ENCODE measurements at places on chromosomes 7 and 10.

GRCh38 chr7:106493041-106493731 is 167.8 kb downstream of the CCDC71L start:
- DNase-seq, result no peak

- DNase-seq, result no peak
These were observed 77.8 kb upstream of the FAM133B start for GRCh38 chr7:92667816-92668535.

GRCh38 chr10:110007161-110007700 is 553 bp upstream of the ADD3 start:
- no peak for DNase-seq

DNA sequence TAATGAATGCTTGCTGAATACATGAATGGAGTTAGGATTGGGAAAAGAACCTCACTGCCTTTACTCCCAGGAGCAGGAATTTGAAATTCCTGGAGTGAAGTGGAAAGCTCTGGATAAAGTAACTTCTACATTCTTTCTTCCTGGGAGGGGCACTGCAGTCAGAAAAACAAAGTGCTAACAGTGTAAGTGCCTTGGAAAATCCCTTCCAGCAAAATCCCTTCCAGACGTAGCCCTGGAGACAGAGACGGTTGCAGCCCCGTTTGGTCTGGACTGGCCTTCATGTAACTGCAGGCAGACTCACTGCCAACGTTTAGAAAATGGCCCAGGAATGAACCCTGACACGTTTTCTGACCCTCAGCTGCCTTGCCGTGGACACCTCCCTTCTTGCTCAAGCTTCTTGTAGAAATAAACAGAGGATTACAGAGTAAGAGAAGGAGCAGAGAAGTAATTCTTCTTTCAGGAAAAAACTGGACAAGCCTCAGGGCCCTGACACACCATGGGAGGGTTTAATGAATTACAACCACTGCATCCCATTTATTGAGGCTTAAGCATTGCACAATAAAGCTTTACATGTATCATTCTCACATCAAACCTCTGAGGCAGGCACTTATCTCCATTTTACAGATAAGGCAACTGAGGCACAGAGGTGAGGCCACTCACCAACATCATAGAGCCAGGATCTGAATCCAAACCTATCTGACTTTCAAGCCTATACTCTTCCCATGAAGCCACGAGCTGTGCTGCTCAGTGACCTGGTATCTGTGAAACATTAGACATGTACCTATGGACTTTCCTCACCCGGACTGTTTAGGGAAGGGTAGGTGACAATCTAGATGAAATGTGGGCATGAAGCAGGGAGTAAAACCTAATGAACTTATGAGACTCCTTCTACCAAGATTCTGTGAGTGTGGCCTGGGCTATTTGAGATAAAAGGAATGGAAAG is 7.8 kb downstream of the ITPRIP start:
- no peak for DNase-seq

DNA sequence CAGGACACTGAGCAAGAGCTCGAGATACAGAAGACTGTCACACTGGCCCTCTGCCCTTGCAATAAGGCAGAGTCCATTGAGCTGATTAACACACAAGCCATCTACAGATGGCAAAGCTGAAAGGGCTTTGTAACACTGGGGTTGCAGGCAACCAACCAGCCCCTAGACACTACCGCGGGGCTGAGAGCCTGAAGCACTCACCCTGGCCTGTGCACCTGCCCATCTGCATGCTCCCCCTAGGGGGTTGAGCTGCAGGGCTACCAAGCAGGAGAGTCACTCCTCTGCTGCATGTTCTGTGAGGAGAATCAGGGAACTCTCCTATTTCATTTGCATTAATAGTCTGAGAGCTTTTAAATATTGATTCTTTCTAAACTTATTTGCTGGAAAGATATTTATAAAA is 128.1 kb upstream of the VIPR2 start:
- no peak for DNase-seq

- no peak for DNase-seq
These were observed 69.3 kb downstream of the OAT start for GRCh38 chr10:124349231-124349995.

DNA sequence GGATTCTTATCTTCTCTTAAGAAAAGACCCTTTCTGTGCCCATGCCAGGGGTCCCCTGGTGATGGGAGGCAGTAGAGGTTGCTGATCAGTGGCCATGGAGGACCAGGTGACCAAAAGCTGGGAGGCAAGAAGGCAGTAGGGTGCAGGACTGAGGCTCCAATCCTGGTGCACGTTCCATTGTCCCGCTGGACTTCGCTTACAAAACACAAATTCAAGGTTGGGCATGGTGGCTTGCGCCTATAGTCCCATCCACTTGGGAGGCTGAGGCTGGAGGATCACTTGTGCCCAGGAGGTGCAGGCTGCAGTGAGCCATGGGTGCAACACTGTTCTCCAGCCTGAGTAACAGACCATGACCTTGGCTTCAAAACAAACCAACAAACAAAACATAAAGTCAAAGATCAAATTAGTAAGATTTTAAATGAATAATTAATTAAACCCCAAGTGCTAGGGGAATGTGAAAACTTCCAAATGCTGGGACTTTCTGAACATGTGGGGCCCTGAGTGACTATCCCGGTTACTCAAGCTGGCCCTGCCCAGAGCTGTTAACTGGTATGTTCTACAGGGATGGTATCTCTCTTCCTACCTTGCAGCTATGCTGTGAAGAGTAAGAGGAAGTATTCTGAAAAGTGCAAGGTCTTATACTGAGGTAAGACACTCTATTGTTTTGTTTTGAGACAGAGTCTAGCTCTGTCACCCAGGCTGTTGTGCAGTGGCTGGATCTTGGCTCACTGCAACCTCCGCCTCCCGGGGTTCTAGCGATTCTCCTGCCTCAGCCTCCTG is 97.6 kb downstream of the LYZL2 start:
- DNase-seq, result no peak

GRCh38 chr10:100347568-100348195 is 649 bp downstream of the SCD start:
- DNase-seq, result no peak

DNA sequence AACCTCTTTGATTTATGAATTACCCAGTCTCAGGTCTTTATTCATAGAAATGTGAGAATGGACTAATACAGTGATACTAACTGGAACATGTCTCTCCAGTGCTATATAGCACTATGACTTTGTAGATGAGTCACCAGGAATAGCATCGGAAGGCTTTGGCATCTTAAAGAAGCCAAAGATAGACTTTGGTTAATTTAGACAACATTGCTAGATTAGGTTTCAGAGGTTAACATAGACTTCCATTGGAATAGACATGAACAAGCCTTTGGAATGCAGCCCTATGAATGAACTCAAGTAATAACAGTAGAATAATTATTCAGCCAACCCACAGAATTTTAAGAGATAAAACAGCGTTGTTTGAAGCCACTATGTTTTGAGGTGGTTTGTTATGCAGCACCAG is 169.2 kb downstream of the HGF start:
- no peak for DNase-seq

- DNase-seq, result no peak
These were observed 166.2 kb upstream of the INHBA start for GRCh38 chr7:41869091-41869490.

DNA sequence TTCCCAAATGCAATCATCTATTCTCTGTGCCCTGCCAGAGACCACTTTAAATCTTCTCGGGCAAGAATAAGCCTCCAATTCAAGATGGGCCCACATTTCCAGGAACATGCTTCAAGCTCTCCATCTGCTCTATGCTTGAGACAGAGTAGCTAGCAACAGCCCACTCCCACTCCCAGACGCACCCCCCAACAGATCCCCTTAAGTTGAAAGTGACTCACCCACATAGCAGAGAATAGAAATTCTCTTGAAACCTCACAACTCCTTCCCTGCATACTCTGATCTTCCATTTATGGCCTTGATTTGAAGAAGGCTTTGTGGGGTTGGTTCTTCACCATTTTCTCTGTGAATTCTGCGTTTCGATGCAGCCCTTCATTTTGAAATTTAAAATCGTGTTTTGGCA is 604.0 kb downstream of the INHBA start:
- DNase-seq, result no peak

DNA sequence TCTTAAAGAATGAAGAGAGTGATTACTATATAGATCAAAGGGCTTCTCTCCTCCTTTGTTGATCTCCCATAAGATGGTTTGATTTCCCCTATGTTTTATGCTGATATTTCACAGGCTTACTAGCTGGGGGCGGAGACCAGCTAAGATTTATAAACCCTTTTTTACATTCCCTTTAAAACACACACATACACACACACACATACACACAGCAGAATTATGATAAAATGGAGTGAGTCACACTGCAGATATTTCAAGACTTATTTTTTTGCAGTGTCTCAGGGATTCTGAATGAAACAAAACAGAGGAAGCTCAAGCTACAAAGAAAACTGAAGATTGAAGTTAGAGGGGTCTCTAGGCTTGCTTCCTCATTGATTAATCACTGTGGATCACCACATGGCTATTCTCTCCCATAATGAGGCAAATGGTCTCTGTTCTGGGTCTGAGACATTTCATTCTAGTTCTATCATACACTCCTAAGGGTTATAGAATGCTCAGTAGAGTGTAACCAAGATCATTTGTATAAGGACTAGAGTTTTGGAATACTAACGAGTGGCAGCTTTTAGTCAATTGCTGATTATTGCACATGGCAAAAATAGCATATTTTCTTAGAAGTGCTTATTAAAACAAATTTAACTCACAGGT is 18.6 kb downstream of the INA start:
- DNase-seq, result no peak

DNA sequence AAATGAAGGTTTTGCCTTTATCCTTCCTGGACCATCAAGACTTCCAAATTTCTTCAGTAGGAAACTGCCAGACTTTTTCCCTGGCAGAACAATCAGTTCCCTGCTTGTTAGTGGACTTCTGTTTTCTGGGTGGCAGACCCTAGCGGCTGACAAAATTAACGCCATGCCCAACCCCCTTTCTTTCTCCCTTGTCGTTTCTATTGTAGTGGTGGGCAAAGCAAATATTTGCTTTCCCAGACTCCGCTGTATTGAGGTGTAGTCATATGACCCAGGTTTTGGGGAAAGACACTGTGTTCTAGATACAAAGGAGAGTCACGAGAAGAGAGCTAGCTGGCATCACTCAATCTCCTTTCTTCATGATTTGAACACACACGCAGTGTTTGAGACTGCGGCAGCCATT is 7.7 kb downstream of the PON2 start:
- no peak for DNase-seq

GRCh38 chr10:18737841-18738240 is 78.6 kb downstream of the ARL5B start:
- no peak for DNase-seq

DNA sequence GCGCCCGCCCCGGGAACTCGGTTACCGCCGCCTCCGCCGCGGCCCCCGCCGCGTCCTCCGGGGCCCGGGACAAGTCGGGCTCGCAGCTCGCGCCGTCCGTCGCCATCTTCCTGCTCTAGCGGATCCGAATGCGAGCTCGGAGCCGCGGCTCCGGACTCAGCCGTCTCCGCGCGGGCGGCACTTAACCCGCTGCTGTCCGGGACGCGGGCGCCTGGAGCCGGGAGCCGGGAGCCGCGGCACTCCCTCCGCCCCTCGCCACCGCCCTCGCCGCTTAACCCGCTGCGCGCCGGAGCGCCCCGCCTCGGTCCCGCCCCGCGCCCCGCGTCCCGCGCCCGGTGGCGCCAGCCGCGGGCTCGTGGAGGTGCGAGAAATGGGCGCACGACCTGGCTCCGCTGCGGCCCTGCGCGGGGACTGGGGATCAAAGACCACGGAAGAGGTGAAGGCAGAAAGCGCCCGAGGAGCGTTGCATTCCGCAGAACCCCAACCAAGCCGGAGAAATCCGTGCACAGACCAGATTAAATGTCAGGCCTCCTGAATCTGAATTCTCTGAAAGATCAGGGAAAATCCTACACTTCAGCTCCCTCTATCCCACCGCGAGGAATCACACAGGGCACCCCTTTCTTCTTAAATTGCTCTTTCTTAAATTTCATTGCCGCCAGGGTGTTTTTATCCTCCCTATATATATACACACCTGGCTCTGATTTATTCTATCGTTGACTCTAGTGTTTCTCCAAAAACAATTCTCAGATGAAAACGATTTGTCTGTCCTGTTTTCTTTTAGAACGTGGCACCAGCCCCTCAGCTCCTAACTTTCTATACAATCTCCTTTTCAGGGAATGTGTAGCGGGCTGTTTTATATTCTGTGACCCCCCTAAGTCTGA is at the start of gene CTTNBP2:
TSS of gene CTTNBP2 (minus strand) at position 132 of the 881 bp plus-strand sequence. CDS start at position 106, 26 bp downstream.
- DNase-seq, result no peak

DNA sequence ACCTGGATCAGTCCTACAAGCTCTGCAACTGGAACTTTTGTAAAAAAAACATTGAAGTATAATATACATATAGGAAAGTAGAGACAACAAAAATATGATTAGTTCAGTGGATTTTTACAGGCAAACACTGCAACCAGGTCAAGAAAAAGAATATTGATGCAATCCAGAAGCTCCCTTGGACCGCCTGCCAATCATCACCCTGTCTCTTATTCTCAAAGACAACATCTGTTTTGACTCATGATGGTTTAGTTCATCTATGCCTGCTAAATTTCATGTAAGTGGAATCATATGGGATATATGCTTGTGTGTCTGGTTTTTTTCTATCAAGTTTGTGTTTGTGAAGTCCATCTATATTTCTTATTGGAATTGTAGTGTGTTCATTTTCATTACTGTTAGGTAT is 7.7 kb upstream of the HYCC1 start:
- no peak for DNase-seq

DNA sequence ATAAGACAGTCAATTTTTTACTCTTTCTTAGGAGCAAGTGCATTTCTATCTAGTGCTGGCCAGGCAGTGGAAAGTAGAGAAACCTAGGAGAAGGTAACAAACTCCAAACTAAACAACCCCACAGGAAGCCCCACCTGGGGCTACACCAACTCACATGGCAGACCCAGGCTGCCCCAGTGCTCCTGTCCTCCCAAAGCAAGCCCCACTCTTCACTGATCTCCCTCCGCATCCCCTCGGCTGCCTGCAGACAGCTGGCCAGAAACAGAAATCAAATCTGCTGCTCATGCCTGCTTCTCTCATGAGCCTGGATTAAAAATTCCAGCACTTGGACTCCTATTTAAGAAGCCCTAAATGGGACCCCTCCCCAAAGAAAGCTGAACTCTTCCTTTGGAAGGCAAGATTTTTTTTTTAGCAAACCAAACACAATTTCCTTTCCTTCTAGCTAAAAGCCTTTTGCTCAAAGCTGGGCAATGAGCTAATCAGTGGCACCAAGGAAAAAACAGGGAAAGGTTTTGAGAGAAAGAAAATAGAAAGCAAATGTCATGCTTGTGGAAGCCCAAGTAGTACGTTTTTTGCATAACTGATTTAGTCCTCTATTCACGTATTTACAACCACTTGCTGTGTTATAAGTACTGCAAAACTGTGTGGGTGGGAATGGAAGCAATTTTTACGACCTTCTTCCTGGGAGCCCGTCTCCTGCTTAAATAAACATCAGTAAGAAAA is 10.8 kb downstream of the PDE1C start:
- DNase-seq, result no peak

GRCh38 chr7:129066290-129067131 is 11.6 kb upstream of the TNPO3 start:
- no peak for DNase-seq

DNA sequence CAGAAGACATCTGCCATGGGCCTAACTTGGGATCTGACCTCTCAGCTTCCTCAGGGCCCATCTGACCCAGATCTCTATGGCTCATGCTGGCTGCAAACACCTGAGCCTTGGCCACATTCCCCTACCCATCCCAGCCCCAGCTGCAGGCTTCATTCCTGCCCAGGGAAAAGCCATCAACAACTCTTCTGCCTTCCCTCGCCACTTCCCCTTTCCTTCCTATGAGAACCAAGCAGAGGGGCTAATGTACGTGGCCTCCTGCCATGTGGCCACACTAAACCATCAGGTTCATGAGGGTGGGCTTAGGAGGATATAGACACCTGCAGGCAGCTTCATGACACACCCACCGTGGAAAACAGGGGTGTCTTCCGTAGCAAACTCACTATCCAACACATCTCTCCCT is 312.2 kb downstream of the GALNT17 start:
- DNase-seq, result no peak
